Pulmonary artery endothelial cell (primary cell): ENCODE measurements at places on chromosomes 5 and 9. TPM values are rescaled to one million over a fixed set of nuclear protein-coding genes. Genes with fewer than 3 reads are reported as not detected.

DNA sequence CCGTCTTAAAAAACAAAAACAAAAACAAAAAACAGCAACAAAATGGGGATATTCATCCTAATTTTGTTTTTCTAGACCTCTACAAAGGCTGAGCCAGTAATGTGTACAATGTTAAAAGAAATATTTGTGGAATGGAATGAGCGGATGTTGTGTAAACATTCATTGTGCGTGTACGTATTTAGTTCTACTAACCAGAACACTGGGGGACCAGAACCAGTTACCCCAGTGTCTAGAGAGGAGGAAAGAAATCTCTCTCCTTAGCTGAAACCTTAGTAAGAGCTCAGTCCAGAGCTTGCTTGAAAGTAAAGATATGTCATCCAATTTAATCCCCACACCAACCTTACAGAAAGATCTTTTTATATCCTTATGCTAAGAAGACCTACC, 106.7 kb upstream of the CPEB4 start:
- DNase-seq = no peak

DNA sequence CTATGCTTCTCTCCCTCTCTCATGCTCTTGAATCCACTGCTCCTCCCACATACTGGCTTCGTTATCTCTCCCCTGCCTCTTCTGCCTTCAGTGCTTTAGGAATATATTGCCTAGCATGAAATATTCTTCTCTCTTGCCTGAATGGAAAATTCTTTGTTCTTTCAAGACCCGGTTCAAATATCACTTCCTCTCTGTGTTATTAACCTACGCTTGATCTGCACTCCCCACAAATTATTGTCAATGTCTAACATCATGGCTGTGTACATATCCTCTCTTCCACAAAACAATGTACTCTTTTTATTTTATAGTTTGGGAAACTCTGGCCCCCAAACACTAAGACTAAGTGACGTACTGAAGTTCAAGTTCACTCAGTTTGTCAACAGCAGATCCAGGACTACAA, 211.0 kb downstream of the SEC61B start:
- DNase-seq = no peak

DNA sequence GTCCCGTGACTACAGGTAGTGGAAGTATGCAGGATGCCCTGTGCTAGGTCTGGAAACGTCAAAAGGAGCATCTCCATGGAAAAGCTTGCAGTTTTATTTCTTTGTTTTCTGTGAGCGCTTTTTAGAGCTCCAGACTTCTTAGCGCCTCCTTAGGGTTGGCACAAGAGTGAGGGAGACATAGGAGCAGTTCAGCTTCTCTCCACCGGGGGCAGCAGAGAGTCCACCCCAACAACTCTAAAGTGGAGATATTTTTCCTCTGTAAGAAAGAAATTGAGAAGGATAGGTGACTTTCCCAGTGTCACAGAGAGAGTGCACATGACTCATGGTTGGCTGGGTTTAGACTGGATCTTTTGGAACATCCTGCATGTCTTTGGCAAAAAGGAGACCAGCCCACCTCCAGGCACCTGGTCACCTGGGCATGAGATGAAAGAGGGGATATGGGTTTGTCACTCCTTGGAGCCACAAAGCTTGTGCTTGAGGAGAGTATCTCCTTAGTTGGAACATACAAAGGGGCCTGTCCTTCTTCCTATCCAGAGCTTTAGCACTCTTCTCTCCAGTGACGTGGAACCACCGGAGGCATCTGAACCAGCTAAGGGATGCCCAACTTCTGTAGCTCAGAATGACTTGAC, 637.7 kb downstream of the SEMA5A start:
- DNase-seq = no peak

- no peak for DNase-seq
These were observed 15.6 kb upstream of the COL5A1 start for GRCh38 chr9:134626069-134626423.

- DNase-seq = no peak
These were observed 42.7 kb downstream of the PTPN3 start for GRCh38 chr9:109455391-109455790.

- DNase-seq = no peak
These were observed 418.3 kb downstream of the CDH10 start for GRCh38 chr5:24226479-24226878.

DNA sequence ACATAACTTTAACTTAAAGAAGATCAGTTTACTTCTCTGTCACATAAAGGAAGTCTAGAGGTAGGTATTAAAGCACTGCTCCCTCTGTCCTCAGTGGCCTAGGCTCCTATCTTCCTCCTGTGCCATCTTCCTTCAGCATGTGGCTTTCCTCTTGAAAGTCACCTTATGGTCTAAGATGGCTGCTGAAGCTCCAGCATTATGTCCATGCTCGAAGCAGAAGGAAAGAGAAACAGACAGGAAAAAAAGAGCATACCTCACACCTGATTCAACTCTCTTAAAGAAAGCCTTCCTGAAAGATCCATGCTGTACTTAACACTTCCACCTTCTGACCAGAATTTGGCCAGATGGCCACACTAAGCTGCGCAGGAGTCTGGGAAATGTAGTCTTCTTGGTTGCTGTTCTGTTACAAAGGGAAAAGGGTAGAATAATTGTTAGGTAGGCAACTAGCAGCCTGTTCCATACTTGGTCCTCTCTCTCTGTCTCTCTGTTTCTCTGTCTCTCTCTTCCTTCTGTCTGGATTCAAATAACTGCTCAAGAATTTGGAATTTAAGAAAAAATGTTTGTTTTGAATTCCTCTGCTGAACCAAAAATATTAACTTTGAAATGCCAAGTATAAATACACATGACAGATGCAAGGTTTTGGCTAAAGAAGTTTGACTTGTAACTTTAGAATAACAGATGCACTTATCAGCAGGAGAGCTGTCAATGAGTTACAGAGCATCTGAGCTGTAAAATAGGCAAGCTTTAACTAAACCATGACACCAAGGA, 16.0 kb downstream of the TMEM174 start:
- DNase-seq = no peak

- peak; percentile 63 for DNase-seq
These were observed 196.8 kb downstream of the AUH start for GRCh38 chr9:91164724-91165520.

- DNase-seq = no peak
These were observed 63.1 kb downstream of the RCL1 start for GRCh38 chr9:4855841-4856240.

GRCh38 chr5:176654856-176655255, 7.6 kb downstream of the TSPAN17 start:
- DNase-seq = no peak

DNA sequence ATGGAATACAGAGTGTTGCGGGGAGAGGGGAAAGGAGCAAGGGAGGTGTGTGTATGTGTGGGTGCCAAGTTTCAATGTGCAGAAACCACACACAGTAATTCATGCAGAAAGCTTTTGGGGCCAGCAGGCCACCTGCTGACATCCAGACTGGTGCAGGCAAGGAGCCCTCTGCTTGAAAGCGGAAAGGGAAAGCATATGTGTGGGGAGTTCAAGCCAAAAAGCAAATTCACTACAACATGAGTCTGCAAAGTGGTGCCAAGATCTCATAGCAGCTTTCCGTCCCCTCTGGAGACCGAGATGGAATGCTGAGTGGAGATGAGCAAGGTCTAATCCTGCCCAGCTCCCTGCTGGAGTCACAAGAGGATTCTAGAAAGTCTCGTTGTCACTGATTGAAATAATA, 159.7 kb upstream of the VLDLR start:
- DNase-seq = no peak

GRCh38 chr5:65050826-65051498, 282.2 kb downstream of the CWC27 start:
- DNase-seq = no peak

DNA sequence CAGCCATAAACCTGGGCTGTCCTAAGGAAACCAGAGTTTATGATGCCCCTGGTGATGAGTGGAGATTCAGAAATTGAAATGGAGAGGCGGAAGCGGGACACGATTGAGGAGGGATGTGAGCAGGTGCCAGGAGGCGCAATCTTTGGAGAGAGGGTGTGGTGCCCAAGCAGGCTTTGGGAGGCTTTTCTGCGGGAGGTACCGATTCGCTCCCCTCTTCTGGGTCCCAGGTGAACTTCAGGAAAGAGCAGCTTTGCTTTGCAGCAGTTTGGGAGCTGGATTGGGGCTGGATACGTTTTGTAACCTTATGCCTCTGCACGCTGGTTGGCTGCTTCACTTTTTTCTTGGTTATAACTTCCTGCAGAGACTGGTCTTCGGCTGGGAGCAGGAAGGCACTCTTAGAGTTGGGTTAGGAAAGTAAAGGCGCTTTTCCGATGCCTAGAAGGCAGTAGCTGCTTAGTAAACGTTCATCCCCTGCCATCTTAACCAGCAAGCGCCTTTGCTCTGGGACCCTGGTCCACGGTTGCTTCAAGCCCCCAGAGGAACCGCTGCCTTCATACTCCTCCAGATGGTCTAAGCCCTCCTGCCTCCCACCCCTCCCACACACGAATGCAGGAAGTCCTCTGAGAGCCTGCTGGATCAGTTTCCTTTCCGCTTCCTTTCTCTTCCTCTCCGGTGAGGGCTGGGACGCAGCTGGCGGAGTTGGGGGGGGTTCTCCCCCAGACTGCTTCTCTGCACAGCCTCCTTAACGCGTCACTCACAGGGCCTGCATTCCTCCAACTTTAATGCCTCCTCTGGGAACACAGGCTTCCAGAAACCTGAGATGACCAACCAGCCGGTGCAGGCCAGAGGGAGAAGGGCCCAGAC, 15.2 kb upstream of the NEK6 start:
- DNase-seq = no peak

DNA sequence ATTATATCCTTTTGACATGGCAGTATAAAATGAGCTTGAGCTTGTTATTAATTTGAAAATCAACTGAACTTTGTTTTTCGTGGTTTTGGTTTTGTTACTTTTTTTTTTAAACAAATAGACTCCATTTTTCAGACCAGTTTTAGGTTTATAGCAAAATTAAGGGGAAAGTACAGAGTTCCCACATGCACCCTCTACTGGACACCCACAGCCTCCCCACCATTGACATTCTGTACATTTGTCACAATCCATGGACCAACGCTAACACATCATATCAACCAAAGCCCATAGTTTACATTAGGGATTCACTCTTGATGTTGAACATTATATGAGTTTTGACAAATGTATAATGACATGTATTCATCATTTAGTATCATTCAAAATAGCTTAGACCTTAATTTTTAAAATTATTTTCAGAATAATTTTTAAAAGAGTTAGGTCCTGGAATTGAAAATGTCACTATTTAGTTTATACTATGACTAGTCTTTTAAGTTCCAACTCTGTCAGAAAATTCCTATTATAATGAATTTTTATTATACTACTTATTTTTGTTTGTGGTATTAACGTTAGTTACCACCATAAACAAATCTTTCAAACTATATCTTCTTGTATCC, 35.3 kb upstream of the JMY start:
- no peak for DNase-seq

- DNase-seq = no peak
These were observed 1280.6 kb upstream of the ACO1 start for GRCh38 chr9:31103836-31104235.

GRCh38 chr5:157578079-157578780, 2.7 kb upstream of the ADAM19 start:
- no peak for DNase-seq

GRCh38 chr5:60494635-60495034, 205.3 kb downstream of the DEPDC1B start:
- no peak for DNase-seq

PCDHGA11 gene
- total RNA-seq = 8.7 and 11.1 TPM in 2 replicates

TICAM2 gene
- total RNA-seq = 1.1 and 2.1 TPM in 2 replicates

PTPRD gene
- 0.60 and 1.5 TPM in 2 replicates for total RNA-seq

ARID3C gene
- total RNA-seq = 0.07 and 0.13 TPM in 2 replicates
